ENCODE measurements at places on chromosomes 5 and 9. TPM values are rescaled to one million over a fixed set of nuclear protein-coding genes. Genes with fewer than 3 reads are reported as not detected.

- H3K4me1 ChIP-seq, result no peaks in the 10 kb centered on the region
- H3K36me3 ChIP-seq, result no peaks in the 10 kb centered on the region
- H3K27ac ChIP-seq, result no peak overlapping the region
- peak; percentile 61 for DNase-seq
- H3K4me3 ChIP-seq, result no peak overlapping the region
These were observed 2.8 kb downstream of the GBGT1 start for GRCh38 chr9:133160742-133161546.

GRCh38 chr9:8863886-8864544 is 1064.4 kb upstream of the DMAC1 start:
- no peak for DNase-seq
- no peaks in the 10 kb centered on the region for H3K27me3 ChIP-seq
- H3K36me3 ChIP-seq, result no peaks in the 10 kb centered on the region
- no peak overlapping the region for H3K27ac ChIP-seq
- H3K4me1 ChIP-seq, result no peaks in the 10 kb centered on the region

GRCh38 chr5:121630402-121630801 is 221.3 kb upstream of the FTMT start:
- H3K4me3 ChIP-seq, result no peak overlapping the region
- H3K27ac ChIP-seq, result no peak overlapping the region
- no peaks in the 10 kb centered on the region for H3K27me3 ChIP-seq
- no peak for DNase-seq

- no peaks in the 10 kb centered on the region for H3K36me3 ChIP-seq
- H3K27ac ChIP-seq, result no peak overlapping the region
- no peaks in the 10 kb centered on the region for H3K4me1 ChIP-seq
- no peaks in the 10 kb centered on the region for H3K27me3 ChIP-seq
- no peak overlapping the region for H3K4me3 ChIP-seq
These were observed 97.3 kb upstream of the SLCO6A1 start for GRCh38 chr5:102596113-102596512.

- H3K36me3 ChIP-seq, result no peaks in the 10 kb centered on the region
- peak; percentile 24 for DNase-seq
- no peak overlapping the region for H3K4me3 ChIP-seq
- no peaks in the 10 kb centered on the region for H3K27me3 ChIP-seq
- no peaks in the 10 kb centered on the region for H3K4me1 ChIP-seq
- H3K27ac ChIP-seq, result no peak overlapping the region
These were observed 172.2 kb downstream of the CCDC192 start for GRCh38 chr5:127875235-127876021.

The SOHLH1 gene
- total RNA-seq, result not detected

The C9 gene
- total RNA-seq, result not detected

The SV2C gene
- 0.18 TPM for total RNA-seq

The SPINK13 gene
- not detected for total RNA-seq

Measured in pancreas (tissue), 10 donors.